ENCODE measurements at places on chromosomes 7 and 10.

- DNase-seq, result no peak
Measured at GRCh38 chr10:86203162-86203905, 163.3 kb downstream of the GRID1 start.

DNA sequence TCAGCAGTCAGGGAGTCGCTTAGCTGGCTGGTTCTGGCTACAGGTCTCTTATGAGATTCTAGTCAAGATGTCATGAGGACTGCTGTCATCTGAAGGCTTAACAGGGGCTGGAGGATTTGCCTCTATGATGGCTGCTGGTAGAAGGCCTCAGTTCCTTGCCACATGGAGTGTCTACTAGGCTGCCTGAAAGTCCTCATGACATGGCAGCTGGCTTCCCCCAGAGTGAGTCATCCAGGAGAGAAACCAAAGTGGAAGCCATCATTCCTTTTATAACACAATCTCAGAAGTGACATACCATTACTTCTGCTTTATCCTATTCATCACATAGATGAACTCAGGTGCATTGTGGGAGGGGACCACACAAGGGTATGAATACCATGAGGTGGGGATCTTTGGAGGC, 75.1 kb downstream of the EXOC6 start:
- DNase-seq, result no peak

- no peak for DNase-seq
Measured at GRCh38 chr10:8633909-8634308, 579.4 kb downstream of the GATA3 start.

DNA sequence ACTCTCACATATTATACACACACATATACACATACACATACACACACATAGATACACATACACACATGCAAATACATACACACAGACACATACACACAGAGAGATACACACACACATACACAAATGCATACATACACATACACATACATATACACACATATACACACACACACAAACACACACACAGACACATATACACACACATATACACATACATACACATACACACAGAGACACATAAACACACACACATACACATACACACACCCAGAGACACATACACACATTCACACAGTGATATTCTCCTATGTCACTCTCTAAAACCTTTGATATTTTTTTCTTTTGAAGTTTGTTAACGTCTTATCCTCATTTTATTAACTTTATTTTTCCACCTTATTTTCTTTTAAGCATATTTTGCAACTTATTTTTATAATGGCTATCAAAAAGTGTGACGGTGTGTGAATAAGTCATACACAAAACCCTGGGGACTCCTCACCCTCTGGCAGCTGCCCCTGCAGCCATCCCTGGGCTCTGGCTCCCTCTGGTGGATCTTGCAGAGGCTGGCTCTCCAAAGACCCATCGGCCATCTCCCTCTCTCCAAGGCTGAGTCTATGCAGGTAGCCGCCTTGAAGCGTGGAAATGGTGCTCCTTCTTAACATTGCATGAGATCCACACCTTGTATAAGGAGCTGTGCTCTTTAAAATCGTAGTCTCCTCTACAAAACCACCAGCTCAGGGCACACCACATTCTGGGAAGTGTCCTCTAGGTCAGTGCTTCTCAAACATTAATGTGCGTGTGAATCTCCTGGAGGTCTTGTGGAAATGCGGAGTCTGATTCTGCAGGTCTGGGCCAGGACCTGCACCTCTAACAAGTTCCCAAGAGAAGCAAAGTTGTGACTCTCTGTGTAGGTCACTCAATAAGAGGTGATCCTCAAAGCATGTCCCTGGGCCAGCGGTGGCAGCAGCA, 4.1 kb upstream of the C10orf120 start:
- peak; percentile 57 for DNase-seq

- DNase-seq, result no peak
Measured at GRCh38 chr7:128770233-128770632, 5.4 kb downstream of the OPN1SW start.

Data from frontal cortex (tissue), 4 donors.